ENCODE measurements at places on chromosomes 3 and 15. TPM values are rescaled to one million over a fixed set of nuclear protein-coding genes. Genes with fewer than 3 reads are reported as not detected.

- no peak overlapping the region for H3K27ac ChIP-seq
- H3K4me3 ChIP-seq = peak overlapping the region; percentile 64
- no peaks in the 10 kb centered on the region for H3K36me3 ChIP-seq
Observed at GRCh38 chr3:88000853-88001252, 58.0 kb downstream of the CGGBP1 start.

DNA sequence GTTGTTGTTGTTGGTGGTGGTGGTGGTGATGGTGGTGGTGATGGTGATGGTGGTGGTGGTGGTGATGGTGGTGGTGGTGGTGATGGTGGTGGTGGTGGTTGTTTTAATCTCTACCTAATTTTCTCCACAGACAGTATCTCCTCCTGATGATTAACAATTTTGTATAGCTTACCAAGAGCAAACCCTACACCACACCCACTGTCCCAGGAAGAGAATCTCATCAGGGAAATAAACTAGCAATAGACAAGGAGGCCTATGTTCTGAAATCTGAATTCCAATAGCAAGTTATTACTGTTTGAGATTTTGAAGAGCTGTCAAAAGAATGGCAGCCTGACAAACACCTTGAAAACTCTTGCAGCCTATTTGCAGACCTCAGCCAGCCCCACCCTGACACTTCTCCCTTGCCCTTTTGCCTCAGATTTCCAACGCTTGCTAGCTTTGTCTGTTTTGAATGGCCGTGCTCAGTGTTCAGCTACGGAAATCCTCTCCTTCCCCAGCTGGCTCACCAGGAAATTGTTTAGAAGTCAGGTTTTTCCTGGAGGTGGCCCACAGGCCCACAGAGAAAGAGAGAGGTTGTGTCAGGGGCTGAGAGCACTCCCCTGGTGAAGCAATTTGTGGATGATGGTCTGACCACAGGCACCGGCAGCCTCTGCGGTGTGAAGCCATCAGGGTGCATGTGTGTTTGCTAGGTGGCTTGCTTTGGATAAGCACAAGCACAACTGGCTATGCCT, 101.6 kb downstream of the MAGI1 start:
- H3K27ac ChIP-seq = no peak overlapping the region
- H3K4me1 ChIP-seq = peaks cover 2% of the 10 kb centered on the region
- H3K4me3 ChIP-seq = no peak overlapping the region
- H3K36me3 ChIP-seq = no peaks in the 10 kb centered on the region
- no peak for DNase-seq

DNA sequence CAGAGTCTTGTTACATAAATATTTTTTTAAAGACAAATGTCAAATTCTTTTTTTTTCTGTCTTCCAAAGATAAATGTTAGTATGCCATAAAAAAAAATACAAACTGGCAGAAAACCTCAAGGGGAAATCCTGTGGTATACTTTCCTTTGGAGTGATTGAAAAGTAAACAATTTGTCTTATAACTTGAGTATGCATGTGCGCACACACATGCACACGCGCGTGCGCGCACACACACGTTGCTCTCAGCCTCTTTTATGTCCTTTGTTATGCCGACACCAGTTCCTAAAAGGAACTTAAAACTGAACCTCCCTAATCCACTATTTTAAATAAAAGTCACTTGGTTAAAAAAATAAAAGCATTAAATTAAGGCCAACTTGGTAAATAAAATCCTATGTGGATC, 58.1 kb downstream of the TGFBR2 start:
- H3K4me1 ChIP-seq = peaks cover 4% of the 10 kb centered on the region
- no peak overlapping the region for H3K27ac ChIP-seq
- H3K4me3 ChIP-seq = no peak overlapping the region
- no peaks in the 10 kb centered on the region for H3K36me3 ChIP-seq
- no peak for DNase-seq

DNA sequence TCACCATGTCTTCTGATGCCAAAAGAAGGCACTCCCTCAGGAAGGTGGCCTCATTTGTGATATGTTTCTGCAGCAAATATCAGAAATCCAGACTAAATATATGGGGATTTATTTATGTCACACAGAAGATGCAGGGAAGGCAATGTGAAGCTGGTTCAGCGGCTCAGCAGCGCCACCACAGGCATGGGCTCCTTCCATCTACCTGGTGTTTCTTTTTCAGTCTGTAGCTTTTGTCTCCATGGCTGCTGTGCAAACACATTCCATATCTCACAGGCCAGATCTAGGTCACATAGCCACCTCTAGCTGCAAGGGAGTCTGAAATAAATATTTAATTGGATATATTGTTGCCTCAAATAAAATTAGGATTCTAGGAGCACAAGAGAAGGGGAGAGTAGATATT, 502.1 kb upstream of the IL12A start:
- no peak overlapping the region for H3K27ac ChIP-seq
- peaks cover 6% of the 10 kb centered on the region for H3K27me3 ChIP-seq
- DNase-seq = no peak
- no peaks in the 10 kb centered on the region for H3K36me3 ChIP-seq

DNA sequence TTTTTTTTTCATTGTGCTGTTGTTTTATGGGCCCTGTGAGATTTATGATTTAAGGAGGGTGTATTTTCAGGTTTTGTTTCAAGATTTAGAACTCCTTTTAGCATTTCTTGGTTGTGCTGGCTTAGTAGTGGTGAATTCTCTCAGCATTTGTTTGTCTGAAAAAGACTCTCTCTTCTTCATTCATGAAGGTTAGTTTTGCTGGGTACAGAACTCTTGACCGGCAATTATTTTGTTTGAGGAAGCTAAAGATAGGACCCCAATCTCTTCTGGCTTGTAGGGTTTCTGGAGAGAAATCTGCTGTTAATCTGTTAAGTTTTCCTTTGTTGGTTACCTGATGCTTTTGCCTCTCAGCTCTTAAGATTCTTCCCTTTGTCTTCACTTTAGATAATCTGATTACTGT, 46.9 kb downstream of the LYSMD4 start:
- no peak overlapping the region for H3K4me3 ChIP-seq
- H3K27me3 ChIP-seq = no peaks in the 10 kb centered on the region
- no peaks in the 10 kb centered on the region for H3K4me1 ChIP-seq

DNA sequence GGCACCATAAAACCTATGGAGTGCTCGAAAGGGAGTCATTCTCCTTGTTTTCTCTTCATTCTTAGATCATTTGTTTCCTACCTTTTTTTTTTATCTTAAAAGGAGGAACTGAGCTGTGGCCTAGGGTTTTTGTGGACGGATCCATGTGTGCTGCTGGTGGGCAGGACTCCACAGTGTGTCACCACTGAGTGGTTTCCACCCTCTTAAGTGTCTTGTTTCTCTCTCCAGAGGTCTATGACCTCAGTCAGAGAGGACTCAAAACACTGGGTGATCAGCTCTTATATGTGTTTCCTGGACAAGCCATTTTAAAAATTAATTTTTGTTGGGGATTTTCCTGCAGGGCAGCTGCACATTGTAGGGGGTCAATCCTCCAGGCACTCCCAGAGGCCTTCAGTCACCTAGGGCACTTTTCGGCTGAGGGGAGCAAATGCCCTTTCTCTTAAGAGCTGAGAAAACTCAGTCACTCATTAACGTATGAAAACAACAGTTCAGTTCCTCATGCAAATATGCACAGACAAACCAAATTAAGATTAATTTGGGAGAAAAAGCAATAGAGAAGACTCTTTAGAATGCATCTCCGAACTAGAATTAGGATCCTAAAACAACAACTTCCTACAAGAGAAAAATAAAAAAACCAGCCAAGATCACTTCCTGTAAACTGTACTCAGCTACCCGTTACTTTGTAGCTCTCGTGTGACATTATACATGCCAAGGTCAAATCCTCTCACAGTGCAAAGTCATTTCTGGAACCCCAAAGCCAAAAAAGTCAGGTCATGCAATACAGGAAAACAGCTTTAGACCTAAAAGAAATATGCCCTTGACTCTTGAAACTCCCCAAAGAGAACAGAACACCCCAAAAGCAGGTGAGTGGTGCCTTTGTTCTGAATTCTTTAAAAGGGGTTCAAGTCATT, 27.6 kb upstream of the FAM3D start:
- no peak overlapping the region for H3K4me3 ChIP-seq
- H3K36me3 ChIP-seq = no peaks in the 10 kb centered on the region
- H3K4me1 ChIP-seq = no peaks in the 10 kb centered on the region
- DNase-seq = no peak
- H3K27me3 ChIP-seq = no peaks in the 10 kb centered on the region

- no peaks in the 10 kb centered on the region for H3K27me3 ChIP-seq
- peak; percentile 71 for DNase-seq
Observed at GRCh38 chr3:188861842-188862744, 309.7 kb upstream of the TPRG1 start.

- no peak overlapping the region for H3K27ac ChIP-seq
- no peak for DNase-seq
- H3K27me3 ChIP-seq = no peaks in the 10 kb centered on the region
- no peaks in the 10 kb centered on the region for H3K36me3 ChIP-seq
- no peaks in the 10 kb centered on the region for H3K4me1 ChIP-seq
- no peak overlapping the region for H3K4me3 ChIP-seq
Observed at GRCh38 chr3:179438841-179439240, 12.4 kb downstream of the GNB4 start.

GRCh38 chr3:45507820-45508317, 86.7 kb upstream of the LIMD1 start:
- peak overlapping the region; percentile 92 for H3K27ac ChIP-seq
- peak; percentile 79 for DNase-seq
- H3K27me3 ChIP-seq = no peaks in the 10 kb centered on the region
- H3K36me3 ChIP-seq = no peaks in the 10 kb centered on the region
- H3K4me3 ChIP-seq = no peak overlapping the region

Gene VPS39
- total RNA-seq = 55.5 TPM

Gene BCL2A1
- 5.9 TPM for total RNA-seq

Gene ARHGEF26
- total RNA-seq = 1.3 TPM

Gene MUC20
- total RNA-seq = under 0.01 TPM

Gene ACTC1
- 0.33 TPM for total RNA-seq
